Esophagus squamous epithelium (tissue), 5 donors: ENCODE measurements at places on chromosomes 3 and 15.

- DNase-seq = no peak
These were observed 106.1 kb downstream of the WDR76 start for GRCh38 chr15:43932907-43933306.

DNA sequence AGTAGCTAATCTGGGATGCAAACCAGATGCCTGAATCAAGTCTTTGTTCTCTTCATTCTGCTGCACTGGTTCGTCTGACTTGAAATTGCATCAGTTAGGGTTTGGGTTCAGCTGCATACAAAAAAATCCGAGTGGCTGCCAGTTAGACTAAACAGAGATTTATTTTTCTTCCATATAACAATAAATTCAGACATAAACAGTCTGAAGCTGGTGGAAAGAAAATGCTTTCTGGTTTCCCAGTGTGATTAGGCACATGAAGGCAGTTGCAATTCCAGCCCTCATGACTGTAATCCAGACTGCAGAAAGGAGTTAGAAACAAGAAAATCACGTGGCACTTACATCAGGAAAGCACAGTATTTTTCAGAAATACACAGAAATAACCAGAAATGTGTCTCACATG is 930.7 kb downstream of the MCTP2 start:
- no peak for DNase-seq

DNA sequence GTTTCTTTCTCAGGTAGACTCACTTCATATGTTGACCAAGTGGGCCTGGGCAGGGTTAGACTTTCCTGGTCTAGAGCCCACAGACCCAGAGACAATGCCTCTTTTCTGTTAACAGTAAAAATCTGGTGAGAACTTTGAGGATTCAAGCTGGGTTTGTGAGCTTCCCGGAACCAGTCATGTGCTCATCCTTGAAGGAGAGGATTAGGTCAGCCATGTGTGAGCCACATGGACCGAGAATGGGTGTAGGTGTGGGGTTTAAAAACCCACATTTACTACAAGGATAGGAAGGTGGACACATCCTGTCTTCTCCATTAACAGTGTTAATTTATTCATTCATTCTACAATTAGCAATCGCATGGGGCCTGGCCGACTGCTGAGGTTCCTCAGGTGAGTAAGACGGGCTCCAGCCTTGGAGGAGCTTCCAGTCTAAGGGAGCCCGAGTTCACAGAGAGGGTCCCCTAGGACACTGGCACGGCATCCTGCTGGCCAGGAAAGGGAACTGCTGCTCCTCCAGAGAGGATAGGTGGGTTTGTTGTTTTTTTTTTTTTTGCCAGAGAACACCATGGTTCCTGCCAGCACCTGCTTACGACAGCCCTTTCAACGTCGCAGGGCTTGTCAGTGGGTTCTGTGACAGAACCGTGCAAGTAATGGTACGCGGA is 69.0 kb downstream of the SQOR start:
- no peak for DNase-seq

DNA sequence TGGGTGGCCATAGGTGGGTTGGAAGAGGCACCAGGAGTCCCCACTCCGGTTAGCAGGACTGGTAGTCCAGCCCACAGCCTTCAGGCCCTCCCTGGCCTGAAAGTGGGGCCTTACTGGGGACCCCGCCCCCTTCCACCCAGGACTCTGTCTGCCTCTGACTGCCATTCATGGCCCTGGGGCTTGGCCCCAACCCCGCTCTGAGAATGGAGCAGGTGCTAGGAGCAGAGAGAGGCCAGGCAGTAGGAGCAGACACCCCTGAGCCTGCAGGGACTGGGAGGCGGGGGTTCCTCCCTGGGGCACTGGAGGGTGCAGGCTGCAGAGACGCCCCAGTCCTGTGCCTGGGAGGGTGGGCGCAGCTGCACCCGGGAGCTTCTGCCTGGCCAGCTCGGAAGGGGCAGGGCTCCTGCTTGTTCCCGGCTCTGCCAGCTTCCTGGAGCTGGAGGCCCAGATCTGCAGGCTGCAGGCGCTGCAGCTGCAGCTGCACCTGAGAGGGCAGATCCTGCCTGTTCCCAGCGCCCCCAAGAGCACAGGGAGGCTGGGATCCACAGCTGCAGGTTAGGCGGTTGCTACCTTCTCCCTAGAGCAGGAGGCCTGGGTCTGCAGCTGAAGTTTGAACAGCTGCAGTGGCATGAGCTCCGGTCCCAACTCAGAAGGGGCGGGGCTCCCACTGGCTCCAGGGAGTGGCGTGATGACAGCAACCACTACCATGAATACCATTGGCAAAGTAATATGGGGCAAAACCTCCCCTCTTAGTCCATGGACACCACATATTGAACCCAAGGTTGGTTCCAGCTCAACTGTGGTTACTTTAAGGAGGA is 194.7 kb downstream of the SQOR start:
- DNase-seq = no peak

GRCh38 chr3:56364665-56365064 is 103.6 kb downstream of the ERC2 start:
- no peak for DNase-seq

DNA sequence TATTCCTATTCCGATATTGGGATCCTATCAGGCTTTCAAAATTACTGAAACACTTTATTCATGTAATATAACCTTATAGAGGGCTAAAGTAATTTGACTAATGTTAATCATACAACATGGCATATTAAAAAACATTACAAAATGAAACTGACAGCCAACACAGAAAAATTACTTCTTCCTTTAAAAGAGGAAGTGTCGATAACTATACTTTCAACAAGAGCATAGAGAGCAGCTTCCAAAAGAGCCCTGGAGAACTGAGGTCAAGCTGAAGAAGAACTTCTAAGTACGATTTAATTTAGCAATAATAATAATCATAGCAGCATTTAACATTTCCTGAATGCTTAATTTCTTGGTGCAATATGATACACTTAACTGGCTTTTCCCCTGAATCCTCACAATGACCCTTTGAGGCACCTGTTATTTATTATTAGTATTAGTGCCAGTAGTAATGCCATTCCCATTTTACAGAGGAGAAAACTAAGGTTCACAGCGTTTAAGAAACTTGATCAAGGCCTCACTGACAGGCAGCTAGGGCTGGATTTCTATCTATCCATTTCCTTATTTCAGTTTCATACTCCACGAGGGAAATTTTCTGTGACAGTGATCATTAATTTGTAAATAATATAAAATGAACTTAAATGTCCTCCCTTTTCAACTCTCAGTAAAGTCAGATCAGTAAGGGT is 181.6 kb downstream of the CFAP20DC start:
- DNase-seq = no peak

GRCh38 chr3:71850654-71851053 is 65.7 kb upstream of the PROK2 start:
- DNase-seq = no peak

- DNase-seq = no peak
These were observed 36.6 kb upstream of the UBL7 start for GRCh38 chr15:74497584-74497983.

- no peak for DNase-seq
These were observed 62.7 kb upstream of the SLCO3A1 start for GRCh38 chr15:91790836-91791235.

GRCh38 chr15:99450896-99451358 is 114.9 kb upstream of the MEF2A start:
- no peak for DNase-seq

GRCh38 chr3:128083396-128083795 is 31.2 kb downstream of the SEC61A1 start:
- DNase-seq = no peak

DNA sequence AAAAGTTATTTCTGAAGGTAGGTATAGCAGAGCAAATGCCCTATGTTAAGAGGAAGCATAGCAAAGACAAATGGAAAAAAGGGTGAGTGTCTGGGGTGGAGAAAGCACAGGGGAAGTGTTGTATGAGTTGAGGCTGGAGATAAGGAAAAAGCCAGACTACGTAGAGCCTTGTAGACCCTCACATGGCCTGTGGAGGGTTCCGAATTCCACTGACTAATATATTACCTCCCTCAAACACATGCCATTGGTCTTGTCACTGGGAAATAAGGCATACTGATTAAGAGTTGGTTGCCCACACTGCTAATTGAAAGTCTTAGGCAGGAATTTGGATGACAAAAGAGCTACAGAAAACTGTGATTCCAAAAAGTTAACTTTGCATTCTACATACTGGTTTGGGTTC is 65.2 kb downstream of the TRAT1 start:
- no peak for DNase-seq

DNA sequence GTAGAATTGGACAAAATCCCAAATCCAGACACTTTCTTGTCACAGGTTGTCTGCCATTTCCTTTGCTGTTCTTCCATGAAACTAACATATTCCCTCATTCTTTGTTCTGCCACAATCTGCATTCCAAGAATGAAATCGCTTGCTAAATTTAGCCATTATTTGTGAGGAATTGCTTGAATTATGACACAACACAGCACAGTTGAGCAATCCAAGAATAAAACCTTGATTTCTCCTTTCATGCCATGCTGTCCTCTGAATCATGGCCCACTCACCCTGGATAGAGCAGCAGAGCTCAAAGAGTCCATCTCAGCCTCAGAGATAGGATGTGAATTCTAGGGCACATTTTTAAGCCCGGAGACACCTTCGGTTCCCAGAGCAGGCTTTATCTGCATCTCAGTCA is 35.2 kb upstream of the GREM1 start:
- DNase-seq = no peak

- DNase-seq = no peak
These were observed 726.6 kb upstream of the NAALADL2 start for GRCh38 chr3:174132421-174133042.

GRCh38 chr3:119531151-119531550 is 28.3 kb downstream of the CD80 start:
- no peak for DNase-seq

- no peak for DNase-seq
These were observed 96.6 kb downstream of the LRRC3B start for GRCh38 chr3:26719134-26719533.
